Small intestine (tissue), 16 donors: ENCODE measurements at places on chromosomes 1 and 21.
A peak's percentile ranks its signal among the peaks of the same experiment; 100 is the strongest.

- H3K27me3 ChIP-seq: peaks cover 3% of the 10 kb centered on the region
- no peak for DNase-seq
- H3K27ac ChIP-seq: no peak overlapping the region
- H3K4me3 ChIP-seq: no peak overlapping the region
These were observed 117.1 kb upstream of the PTGFR start for GRCh38 chr1:78373676-78374075.

DNA sequence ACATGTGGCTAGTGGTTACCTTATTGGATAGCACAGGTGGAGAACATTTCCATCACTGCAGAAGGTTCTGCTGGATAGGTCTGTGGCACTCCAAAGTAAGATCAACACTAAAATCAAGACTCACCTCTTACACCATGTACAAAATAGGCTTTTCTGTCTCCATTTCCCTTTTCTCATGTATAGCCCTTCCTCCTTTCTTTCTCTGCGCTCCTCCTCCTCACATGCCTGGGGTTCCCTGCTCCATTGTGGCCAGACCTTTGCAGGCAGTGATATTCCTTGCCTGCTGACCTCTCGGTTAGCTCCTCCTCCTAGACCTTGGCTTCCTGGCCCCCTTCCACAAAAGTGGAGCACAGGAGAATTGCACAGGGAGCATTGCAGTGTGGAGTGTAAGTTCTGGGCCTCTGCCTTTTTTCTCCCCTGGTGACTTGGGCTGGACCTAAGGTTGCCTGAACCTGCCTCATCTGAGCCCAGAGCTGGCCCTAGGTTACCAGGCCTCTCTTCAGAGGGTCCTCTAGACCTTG, 33.2 kb upstream of the RBM15 start:
- no peak overlapping the region for H3K4me3 ChIP-seq
- H3K36me3 ChIP-seq: no peaks in the 10 kb centered on the region
- H3K27me3 ChIP-seq: peaks cover 12% of the 10 kb centered on the region
- DNase-seq: no peak

- H3K27ac ChIP-seq: no peak overlapping the region
- H3K4me3 ChIP-seq: no peak overlapping the region
- H3K36me3 ChIP-seq: no peaks in the 10 kb centered on the region
- H3K4me1 ChIP-seq: no peaks in the 10 kb centered on the region
- no peak for DNase-seq
- no peaks in the 10 kb centered on the region for H3K27me3 ChIP-seq
These were observed 83.9 kb downstream of the ST6GALNAC5 start for GRCh38 chr1:76951153-76951552.

- peak; percentile 10 for DNase-seq
- H3K36me3 ChIP-seq: no peaks in the 10 kb centered on the region
- no peaks in the 10 kb centered on the region for H3K27me3 ChIP-seq
- H3K4me3 ChIP-seq: no peak overlapping the region
- peaks cover 4% of the 10 kb centered on the region for H3K4me1 ChIP-seq
- no peak overlapping the region for H3K27ac ChIP-seq
These were observed 54.7 kb downstream of the STUM start for GRCh38 chr1:226603022-226603857.

GRCh38 chr1:20123722-20124455, 4.6 kb upstream of the PLA2G2D start:
- no peaks in the 10 kb centered on the region for H3K4me1 ChIP-seq
- no peak overlapping the region for H3K4me3 ChIP-seq
- H3K36me3 ChIP-seq: no peaks in the 10 kb centered on the region
- no peak for DNase-seq
- no peak overlapping the region for H3K27ac ChIP-seq
- H3K27me3 ChIP-seq: no peaks in the 10 kb centered on the region

GRCh38 chr1:113103048-113103447, 30.1 kb downstream of the LRIG2 start:
- no peak for DNase-seq
- no peak overlapping the region for H3K4me3 ChIP-seq
- H3K4me1 ChIP-seq: no peaks in the 10 kb centered on the region

DNA sequence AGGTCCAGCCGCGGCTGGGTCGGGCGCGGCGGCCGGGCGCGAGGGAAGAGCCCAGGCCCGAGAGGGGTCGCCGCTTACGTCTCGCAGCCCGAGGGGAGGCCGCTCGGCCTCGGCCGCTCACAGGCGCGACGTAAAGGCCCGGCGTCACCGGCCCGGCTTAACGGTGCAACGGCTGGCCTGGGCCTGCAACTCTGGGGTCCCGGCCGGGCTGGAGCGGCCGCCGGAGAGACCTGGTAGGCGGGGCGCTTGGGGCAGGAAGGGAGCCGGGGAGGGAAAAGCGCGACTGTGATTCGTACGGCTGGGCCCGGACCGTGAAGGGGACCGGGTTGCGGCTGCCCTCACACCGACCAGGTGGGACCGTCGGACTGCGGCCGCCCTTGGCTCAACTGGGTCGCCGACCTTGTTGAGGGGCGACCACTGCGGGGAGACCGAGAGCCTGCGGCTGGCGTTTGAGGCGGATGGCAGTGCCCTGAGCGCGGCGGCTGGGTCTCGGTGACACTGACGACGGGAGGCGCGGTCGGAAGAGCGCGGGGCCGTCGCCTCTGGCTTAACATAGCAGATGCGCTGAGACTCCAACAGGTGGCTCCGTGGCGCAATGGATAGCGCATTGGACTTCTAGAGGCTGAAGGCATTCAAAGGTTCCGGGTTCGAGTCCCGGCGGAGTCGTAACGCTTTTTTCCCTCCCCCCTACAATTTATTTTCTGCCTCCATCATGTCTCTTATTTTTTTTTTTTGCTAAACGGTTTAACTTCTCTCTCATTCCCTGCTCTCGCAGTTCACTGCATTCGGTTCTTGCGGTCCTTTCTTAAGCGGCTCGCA, 31.8 kb downstream of the DNTTIP2 start:
- DNase-seq: peak; percentile 98
- peaks cover 22% of the 10 kb centered on the region for H3K4me1 ChIP-seq
- H3K4me3 ChIP-seq: peak overlapping the region; percentile 78
- peak overlapping the region; percentile 98 for H3K27ac ChIP-seq

DNA sequence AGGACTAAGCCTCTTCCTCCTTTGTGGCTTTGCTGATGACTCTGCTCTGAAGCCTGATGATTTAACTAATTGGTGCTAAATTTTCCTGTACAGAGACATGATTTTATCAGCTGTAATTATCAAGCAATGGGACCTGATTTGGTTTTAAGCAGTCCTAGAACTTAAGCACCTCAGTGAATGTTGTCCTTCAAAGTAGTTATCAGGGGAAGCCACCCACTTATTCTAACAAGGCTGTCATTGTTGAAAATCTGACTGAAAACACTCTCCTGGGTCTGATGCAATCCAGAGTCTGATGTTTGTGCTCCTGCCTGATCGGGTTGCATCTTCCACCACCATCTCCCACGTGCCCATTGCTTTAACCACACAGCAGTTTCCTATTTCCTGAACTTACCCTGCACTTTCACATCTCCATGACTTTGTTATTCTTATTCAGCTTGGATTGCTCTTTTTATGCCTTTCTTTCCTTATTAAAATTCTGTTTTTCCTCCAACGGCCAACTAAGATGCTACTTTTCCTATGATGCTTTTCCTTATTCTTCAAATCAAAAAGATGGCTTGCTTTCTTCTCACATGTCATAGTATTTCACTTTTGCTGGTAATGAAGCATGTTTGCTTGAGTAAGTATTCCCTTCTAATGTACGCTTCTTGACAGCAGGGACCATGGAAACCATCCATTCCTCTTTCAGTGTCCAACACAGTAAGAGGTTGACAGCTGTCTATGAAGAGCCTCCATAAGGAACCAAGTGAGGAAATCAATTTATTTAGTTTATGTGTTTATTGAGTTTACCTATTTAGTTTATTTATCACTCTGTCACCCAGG, 55.0 kb downstream of the S1PR1 start:
- H3K36me3 ChIP-seq: no peaks in the 10 kb centered on the region
- no peak overlapping the region for H3K27ac ChIP-seq
- H3K4me3 ChIP-seq: no peak overlapping the region

- peaks cover 11% of the 10 kb centered on the region for H3K36me3 ChIP-seq
- DNase-seq: peak; percentile 94
- no peaks in the 10 kb centered on the region for H3K4me1 ChIP-seq
- no peaks in the 10 kb centered on the region for H3K27me3 ChIP-seq
These were observed 124.4 kb upstream of the CACYBP start for GRCh38 chr1:174875306-174875705.
